ENCODE measurements at places on chromosomes 16 and 17.

DNA sequence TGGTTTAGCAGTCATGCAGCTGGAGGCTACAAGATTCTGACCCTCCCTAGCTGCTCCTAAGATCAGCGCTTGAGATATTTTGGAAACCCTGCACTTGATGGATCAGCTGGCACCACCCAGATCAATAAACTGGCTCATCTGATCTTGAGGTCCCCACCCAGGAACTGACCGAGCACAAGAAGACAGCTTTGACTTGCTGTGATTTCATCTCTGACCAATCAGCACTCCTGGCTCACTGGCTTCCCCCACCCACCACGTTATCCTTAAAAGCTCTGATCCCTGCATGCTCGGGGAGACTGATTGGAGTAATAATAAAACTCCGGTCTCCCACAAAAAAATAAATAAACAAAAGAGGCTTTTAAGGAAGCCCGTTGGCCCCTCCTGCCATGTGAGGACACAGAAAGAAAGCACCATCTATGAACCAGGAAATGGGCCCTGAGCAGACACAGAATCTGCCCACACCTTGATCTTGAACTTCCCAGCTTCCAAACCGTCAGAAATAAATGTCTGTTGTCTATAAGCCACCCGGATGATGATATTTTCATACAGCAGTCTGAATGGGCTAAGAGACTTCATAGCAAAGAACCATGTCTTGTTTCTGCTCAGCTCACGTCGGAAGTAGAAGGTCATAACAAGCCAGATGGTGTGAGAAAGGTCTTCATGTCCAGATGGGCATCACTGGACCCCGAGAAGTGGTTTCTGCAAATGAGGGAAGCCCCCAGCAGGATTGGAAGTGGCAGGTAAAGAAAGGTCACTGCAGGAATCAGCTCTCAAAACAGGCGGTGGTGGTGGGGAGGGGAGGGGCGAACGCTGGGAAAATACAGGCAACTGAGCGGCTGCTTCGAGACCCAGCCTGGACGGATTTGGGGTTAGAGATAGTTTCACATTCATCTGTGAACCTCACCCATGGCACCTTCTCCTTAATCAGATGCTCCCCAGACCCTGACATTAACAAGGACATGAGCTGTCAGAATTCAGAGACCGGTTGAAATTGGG is 19.8 kb upstream of the RPH3AL start:
- no peak for DNase-seq

DNA sequence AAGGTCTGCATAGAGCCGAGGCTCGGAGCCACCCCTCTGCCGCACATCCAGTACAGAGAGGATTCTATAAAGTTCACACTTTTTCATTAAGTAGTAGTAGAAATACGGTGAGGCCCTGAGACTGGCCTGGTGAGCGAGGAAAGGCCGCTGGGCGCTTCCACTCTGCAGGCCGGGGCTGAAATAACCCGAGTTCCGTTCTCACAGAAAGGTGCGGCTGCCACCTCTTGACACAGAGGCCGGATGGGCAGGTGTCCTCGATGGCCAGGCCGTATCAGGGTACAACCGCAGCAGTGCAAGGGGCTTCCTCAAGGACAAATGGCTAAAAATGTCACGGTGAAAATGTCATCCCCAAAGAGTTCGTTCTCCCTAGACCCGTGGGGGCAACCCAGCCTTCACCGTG is 770 bp upstream of the PCYT2 start:
- no peak for DNase-seq

DNA sequence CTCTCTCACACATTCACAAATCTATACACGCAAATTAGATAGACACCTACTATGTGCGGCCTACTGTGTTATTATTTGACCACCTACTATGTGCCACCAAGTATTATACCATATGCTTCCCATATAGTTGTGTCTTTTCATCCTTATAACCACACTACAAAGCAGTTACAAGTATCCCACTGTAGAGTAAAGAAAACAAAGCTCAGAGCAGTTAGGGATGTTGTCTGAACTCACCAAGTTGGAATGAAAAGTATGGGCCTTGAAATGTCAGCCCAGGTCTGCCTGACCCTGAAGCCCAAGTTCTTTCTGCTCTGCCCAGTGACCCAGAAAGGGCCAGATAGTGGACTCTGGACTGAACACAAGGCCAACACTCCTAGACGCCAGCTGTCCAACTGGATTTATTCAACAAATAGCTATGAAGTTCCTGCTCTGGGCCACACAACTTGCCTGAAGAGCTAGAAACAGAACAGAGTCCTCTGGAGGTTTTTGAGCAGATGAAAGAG is 8.5 kb downstream of the KRT37 start:
- no peak for DNase-seq

- no peak for DNase-seq
Observed at GRCh38 chr16:78122774-78123315, 23.4 kb downstream of the WWOX start.

DNA sequence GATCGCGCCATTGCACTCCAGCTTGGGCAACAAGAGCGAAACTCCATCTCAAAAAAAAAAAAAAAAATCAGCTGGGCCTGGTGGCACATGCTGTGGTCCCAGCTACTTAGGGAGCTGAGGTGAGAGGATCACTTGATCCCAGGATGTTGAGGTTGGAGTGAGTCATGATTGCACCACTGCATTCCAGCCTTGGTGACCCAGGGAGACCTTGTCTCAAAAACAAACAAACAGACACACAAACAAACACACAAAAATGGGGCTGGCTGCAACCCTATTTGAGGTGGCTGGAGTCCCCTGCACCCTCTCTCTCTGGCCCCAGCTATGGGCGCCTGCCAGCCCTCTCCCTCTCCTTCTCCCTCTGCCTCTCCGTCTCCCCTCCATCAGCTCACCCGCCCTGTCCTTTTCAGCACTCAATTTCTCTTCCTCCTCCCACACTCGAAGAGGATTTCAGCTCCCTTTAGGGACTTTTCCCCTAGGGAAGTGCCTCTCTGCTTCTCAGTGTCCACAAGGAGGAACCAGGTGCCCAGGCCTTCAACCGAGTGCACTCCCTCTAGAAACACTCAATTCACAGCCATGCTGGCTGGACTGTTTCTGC is 17.5 kb upstream of the TFAP4 start:
- DNase-seq = no peak

GRCh38 chr17:62191390-62192361 is 126.6 kb upstream of the MED13 start:
- no peak for DNase-seq

GRCh38 chr17:58153671-58154070 is 5.5 kb downstream of the OR4D1 start:
- DNase-seq = no peak

Data from stimulated activated CD8-positive, alpha-beta memory T cell treated with anti-CD3 and anti-CD28 coated beads, Interleukin-4, amount 100 ng/mL, for 1 hour (primary cell).